ENCODE measurements at places on chromosomes 1 and 21.

DNA sequence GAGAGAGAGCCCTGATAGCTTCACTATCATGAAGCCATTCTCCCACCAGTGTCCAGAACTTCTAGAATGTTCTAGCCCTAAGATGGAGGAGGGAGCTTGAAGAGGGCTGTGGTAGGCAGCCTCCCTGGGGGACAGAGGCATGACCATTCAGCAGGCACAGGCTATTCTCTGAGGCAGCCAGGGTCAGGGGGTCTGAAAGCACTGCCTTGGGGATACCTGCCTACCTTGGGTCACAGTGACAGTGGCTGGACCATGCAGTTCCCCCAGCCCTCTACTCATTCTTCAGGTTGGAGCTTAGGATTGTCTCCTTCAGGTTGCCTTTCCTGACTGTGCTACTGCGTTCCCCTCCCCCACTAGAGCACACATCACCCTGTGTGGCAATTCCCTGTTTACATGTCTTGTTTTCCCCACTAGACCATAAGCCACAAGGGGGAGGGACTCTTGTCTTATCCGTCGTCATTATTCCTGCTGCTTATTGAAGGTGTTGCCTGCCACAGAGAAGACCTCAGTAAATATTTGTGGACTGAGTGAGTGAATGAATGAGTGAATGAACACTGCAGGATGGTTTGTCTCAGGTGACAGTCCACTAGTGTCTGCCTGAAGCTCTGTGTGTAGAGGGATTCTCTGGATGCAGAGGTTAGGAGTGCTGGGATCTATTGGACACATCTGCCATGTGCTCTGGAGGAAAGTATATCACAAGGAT, 5.2 kb downstream of the ZDHHC18 start:
- DNase-seq = no peak

DNA sequence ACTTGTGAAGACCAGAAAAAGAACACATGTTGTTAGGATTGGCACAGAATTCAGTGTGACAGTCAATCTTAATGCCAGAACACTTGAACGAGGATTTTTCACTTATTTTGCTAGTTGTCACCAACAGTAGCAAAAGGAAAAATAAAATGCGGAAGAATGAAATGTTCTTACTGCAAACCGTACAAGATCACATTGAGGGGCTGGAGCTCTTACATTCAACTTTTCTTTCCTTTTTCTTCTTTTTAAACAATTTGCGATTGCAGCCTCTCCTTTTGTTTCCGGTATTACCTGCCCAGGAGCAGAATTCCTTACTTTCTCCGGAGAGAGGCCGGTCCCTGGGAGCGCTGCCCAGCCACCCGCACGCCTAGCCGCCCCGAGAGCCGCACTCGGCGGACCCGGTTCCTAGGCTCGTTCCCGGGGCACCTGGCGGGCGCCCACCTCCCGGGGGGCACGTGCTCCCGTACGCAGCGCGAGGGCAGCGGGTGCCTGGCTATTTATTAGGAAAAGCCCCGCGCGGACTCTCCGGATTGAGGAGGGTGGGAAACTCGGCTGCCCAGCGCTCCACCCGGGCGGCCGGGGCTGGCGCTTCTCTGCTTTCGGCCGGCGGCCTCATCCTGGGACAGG, 1.2 kb upstream of the CAMTA1 start:
- no peak for DNase-seq

DNA sequence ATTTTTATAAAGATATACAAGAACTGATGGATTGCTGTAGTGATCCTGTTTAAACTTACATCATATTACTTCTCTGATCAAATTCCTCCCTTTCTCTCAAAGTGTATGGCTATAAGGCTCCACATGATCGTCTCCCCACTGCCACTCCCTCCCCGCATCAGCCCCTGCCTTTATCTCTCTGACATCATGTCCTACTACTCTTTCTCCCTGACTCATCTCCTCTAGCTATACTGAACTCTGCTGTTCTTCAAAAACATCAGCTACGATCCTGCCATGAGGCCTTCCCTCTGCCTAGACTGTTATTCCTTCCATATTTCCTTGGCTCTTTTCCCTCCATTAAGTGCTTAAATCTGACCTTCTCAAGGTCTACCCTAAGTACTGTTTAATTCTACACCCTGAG, 22.8 kb downstream of the HFM1 start:
- DNase-seq = no peak

GRCh38 chr1:112651205-112651604, 23.3 kb upstream of the MOV10 start:
- no peak for DNase-seq

DNA sequence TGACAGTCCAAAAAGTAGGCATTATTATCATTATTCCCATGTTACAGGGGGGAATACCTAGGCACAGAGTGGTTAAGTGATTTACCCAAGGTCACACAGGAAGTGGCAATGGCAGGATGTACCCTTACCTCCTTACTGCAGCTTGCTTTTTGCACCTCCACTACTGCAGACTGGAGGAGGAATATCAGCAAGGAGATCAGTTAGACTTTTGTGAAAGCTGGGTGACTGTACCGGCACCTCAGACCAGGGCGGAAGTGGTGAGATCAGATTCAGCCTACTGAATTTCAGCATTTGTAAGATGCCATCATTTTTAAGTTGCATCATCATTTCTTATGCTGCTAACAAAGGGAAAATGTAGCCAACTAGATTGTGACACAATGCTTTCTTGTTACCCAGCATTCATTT, 4.5 kb downstream of the ADARB1 start:
- DNase-seq = no peak
